ENCODE measurements at places on chromosomes 16 and 17. TPM values are rescaled to one million over a fixed set of nuclear protein-coding genes. Genes with fewer than 3 reads are reported as not detected.

DNA sequence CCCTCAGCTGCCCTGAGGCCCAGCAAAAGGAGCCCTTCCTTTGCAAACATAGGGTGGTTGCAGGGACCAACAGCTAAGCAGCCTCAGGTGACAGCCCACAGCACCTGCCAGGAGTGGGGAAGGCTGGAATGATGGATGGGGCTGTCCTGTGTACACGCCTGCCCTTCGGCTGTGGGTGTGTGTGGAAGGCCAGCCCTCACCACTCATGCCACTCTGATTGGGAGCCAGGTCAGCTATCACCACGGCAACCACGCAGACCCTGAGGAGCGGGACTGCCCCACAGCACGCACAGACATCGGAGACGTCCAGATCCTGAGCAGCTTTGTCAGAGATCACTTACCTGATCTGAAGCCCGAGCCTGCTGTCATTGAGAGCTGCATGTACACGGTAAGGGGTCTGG is 11.9 kb downstream of the PIPOX start:
- no peak for DNase-seq

GRCh38 chr16:66977341-66978113 is 10.9 kb upstream of the CES4A start:
- peak; percentile 88 for DNase-seq

DNA sequence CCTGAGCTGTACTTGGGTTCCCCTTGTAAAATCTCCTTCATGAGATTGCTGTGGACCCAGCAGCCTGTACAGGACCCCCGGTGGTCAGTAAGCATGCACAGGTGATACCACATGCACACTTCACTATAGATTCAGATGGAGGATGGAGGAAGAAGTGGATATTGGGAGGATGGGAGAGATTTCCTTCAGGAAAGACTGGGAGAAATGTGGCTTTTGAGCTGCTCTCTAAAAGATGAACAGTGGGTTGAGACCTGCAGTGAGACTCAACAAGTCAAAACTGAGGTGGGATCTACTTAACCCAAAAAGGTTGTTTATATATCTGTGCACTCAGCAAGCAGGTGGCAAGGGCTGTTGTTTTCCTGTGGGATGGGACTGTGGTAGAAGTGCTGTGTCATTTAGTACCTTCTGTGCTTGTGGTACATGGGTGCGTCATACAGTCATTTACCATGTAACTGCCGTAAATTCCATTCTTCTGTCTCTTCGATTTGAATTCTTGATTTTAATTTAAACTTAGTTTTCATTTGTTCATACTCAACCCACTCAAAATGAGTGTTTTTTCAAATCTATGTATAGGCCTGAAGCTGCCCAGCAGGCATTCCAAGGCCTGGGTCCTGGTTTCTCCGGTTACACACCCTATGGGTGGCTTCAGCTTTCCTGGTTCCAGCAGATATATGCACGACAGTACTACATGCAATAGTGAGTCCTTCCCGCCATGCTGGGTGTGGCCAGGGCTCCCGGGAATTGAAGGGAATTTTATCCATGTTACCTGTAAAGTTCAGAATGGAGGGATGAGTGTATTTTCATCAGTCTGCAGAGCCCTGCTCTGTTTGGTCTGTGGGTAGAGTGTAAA is 6.9 kb downstream of the HERPUD1 start:
- no peak for DNase-seq

GRCh38 chr17:49414271-49414621 is 436 bp downstream of the PHB1 start:
- DNase-seq: no peak

DNA sequence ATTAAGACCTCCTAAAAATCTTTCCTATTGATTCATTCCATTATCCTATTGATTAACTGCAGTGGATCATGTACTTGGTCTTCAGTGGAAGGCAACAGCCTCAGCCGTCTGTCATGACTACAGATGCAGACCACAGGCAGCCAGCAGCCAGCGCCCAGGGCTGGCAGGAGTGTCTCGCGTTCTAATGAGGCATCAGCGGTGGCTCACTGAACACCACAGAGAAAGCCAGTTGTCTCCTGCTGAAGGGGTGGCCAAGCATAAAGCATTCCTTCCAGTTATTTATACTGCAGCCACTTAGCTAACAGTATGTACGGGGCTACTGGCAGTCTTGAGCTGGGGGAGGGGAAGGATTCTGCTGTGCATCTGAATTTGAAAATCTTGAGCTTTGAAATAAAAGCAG is 214.3 kb downstream of the IRX3 start:
- no peak for DNase-seq

DNA sequence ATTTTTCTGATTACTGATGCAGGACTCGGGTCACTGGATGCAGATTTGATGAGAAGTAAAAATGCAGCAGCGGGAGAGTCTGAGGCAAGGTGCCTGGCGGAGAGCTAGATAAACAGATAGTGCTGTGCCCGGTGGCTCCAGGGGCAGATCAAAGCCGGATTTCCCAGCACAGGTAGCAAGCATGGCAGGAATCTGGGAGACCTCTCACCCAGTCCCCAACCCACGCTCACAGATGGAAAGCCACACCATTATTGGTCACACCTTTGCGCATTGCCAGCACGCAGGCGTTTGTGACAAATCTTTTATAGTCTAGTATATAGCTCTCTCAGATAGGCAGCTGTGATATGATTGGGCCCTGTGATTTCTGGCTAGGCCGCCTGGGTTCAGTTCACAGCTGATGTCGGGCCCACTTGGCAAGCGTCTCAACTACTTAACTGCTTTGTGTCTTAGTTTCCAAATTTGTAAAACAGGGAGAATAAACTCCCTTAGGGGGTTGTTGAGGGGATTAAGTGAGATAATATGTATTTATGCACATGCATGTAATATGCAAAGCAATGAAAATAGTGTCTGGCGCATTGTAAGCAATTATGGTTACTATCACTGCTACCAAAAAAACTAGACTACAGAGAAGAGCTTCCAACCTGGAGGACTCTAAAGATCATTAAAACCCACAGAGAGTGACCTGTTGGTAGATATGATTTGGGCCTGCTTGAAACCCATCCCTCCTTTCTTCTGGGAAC is 42.0 kb upstream of the NFAT5 start:
- DNase-seq: no peak

- DNase-seq: no peak
Observed at GRCh38 chr16:17511340-17511739, 40.6 kb upstream of the XYLT1 start.

DNA sequence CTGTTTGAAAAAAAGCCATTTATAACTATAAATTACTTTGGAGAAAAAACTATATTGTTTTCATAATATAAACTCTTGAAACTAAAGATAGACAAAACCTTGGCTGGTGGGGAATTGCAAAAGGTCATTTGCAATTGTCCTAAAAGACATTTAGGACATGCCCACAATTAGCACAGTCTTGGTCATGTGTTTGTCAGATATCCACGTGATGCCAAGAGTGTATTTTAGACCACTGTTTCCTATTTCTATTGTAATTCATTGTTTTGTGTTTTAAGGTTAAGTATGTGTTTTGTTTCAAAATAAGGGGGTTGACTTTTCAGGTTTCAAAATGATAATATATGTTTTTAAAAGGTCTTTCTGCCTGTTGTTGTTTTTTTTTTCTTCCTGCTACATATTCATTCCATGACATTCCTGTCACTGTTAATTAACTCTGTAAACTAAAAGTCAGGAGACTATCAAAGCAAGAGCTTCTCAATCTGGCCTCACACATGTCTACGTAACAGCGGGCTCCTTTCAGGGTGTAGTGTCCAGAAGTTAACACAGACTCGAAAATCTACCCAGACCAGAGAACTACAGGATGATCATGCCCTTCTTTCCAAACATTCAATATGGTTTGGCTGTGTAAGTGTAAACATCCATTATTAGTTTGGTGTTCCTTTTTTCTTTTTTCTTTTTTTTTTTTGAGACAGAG is 58.7 kb downstream of the COG7 start:
- no peak for DNase-seq

- no peak for DNase-seq
Observed at GRCh38 chr16:49745311-49745747, 110.6 kb downstream of the ZNF423 start.

GRCh38 chr17:58351831-58352595 is at the start of gene SUPT4H1:
Gene SUPT4H1, minus strand, starts transcription at chr17:58352201. Its CDS starts 66 bp downstream, at chr17:58352135.
- peak; percentile 61 for DNase-seq

DNA sequence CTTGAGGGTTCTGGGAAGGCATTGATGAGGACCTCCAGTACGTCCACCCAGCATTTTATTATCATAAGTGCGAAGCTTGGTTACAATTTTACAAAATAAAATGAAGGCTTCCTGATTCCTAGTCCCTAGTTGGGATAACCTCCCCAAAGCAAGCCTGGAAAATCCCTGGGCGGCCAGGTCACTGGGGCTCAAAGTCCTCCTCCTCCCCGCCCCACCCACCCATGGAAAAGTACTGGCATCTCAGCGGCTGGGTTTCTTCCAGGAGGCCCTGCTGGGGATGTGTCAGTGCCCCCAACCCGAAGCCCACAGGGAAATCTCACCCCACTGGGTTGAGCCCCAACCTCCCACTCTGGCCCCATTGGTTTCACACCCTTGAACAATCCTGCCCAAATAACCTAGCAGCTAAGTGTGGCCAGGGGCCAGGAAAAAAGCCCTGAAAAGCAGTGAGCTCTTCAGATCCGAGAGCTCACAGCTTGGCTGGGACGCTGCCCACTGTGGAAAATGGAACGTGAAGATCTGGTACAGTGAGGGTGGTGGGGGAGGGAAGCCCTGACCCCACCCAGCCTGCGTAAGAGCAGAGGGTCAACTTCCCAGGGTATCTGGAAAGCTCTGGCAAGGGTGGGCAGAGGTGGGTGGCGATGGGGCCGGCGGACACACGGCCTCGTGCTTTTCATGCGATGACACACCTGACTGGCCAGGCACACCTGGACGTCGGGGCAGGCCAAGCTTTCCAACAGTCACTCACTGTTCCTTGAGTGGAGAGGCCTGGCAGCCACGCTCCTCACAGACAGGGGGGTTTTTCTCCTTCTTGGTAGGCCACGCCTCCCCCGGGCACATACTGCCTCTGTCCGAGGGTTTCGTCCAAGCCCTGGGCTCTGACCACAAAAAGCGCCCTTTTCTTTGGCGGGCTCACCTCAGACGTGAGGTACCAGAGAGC is 324.5 kb downstream of the SOX9 start:
- no peak for DNase-seq

DNA sequence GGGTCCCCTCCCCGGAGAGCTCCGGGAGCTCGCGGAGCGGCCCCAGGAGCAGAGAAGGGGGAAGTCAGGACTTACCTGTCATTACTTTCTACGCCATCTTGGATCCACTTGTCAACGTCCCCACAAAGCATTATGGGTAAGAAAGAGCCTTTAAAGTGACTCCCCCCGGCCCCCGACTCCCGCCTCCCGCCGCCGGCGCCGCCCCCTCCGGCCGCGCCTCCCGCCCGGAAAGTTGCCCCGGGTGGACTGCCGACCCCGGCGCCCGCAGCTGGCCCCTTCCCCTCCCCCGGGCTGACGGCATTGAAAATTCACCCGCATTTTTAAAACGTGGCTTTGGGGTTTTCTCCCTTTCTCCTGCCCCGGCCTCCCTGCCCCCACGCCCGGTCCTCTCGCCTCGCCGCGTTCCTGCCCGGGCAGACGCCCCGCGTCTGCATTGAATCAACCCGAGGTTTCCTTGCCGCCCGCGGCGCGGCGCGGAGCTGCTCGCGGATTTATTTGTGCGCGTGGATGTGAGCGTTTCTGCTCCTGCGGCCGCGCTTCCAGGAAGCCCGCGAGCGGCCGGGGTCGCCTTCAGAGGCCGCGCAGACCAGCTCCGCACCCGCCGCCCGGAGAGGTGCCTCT is at the start of gene HELZ:
Gene HELZ, minus strand, starts transcription at position 124 of the 621 bp plus-strand sequence. CDS start 26,392 bp downstream, outside the sequence.
- DNase-seq: peak; percentile 65

GRCh38 chr16:474420-475122 is 49.1 kb downstream of the RAB11FIP3 start:
- DNase-seq: no peak

The ARHGAP23 gene
- 80.7 TPM for total RNA-seq

The SPNS2 gene
- total RNA-seq: 49.8 TPM

The UNKL gene
- 54.3 TPM for total RNA-seq

The ST6GALNAC1 gene
- 13.8 TPM for total RNA-seq

The ATP1B2 gene
- 3.9 TPM for total RNA-seq

The KRT17 gene
- not detected for total RNA-seq

The KRT31 gene
- total RNA-seq: not detected
